Activated CD4-positive, alpha-beta T cell treated with anti-CD3 and anti-CD28 coated beads, Interleukin-2, amount 50 U/mL, for 24 hours (primary cell): ENCODE measurements at places on chromosomes 5 and 9.

DNA sequence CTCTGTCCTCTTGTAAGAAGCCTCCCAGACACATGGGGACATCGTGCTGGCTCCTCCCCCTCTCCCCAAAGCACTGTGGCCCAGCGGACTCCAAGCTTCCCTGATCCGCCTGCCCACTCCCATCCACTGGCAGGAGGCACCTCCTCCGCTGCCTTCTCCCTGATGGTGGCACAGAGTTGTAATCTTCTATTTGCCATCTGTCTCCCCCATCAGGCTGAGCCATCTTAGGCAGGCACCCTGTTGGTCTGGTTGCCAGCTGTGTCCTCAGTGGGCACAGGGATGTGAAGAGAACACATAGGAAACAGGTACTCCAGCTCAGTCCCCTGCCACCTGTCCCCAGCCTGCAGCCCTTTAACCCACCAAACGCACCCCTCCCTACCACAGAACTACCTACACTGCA is 5.4 kb upstream of the ZDHHC12 start:
- DNase-seq = no peak

GRCh38 chr5:39846144-39846543 is 421.4 kb upstream of the DAB2 start:
- DNase-seq = no peak

GRCh38 chr5:173679909-173680630 is 63.6 kb upstream of the BOD1 start:
- DNase-seq = no peak

- DNase-seq = no peak
These were observed 31.4 kb upstream of the FAT2 start for GRCh38 chr5:151622367-151623088.

- no peak for DNase-seq
These were observed 643.4 kb downstream of the CCDC171 start for GRCh38 chr9:16196206-16196605.
